ENCODE measurements at places on chromosomes 4 and X. TPM values are rescaled to one million over a fixed set of nuclear protein-coding genes. Genes with fewer than 3 reads are reported as not detected.

The RIPPLY1 gene
- 0.12 TPM for total RNA-seq

The AKAP4 gene
- 0.10 TPM for total RNA-seq

The SFRP2 gene
- 0.05 TPM for total RNA-seq

The CABS1 gene
- total RNA-seq = not detected

The SPANXA2 gene
- 0.20 TPM for total RNA-seq

The HMX1 gene
- total RNA-seq = 0.13 TPM

Data from A549 treated with Hydrocortisone at 1 μM for 4 hours (cell line).